Myocyte (in vitro differentiated cells): ENCODE measurements at places on chromosomes 7 and 10. TPM values are rescaled to one million over a fixed set of nuclear protein-coding genes. Genes with fewer than 3 reads are reported as not detected.

Gene PROSER2
- total RNA-seq, result 10.1 and 15.0 TPM in 2 replicates

Gene DNAJC1
- total RNA-seq, result 22.6 and 29.9 TPM in 2 replicates

Gene C10orf62
- total RNA-seq, result 0.62 TPM in 1 of 2 replicates, not detected in the other

Gene ZPBP
- not detected in 2 replicates for total RNA-seq

Gene DPYSL4
- 21.0 and 22.3 TPM in 2 replicates for total RNA-seq

Gene INA
- total RNA-seq, result not detected in 2 replicates

Gene TNS3
- total RNA-seq, result 241 and 322 TPM in 2 replicates

Gene GPR37
- total RNA-seq, result 0.42 and 0.62 TPM in 2 replicates

Gene MKI67
- 0.29 and 3.2 TPM in 2 replicates for total RNA-seq

DNA sequence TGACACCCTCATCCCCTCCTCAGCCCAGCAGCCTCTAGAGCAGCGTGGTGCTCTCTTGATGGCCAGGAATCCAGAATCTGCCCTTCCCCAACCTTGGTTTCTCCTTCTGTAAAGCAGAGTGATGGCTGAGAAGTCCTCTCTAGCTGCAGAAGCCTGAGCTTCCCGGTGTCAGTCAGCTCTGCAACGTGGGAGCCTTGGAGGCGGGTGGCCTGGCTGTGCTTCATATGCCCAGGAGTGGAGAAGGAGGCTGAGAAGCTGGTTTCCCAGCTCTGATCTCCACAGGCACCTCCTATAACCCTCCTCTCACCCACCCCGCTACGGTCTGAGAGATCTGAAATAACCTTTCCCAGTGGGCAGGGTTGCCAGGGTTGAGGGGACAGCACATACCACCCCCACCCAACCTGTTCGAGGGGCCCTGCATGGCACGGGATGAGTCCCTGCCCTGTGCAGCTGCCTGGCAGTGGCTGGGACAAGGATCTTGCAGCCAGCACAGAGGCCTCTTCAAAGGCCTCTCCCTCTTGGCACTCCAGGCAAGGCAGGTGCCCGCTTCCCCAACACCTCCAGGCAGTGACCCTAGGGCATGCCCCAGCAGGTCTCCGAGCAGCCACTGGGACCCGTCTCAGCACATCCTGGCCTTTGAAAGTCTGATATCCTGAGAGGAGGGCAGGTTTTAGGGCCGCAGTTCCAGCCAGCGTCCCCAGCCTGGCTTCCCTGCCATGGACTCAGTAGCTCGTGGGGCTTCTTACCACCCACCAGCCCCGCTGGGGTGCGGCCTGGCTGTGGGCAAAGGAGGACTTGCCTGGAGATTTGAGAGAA lies 18.3 kb upstream of the SLC29A3 start:
- no peak for DNase-seq

DNA sequence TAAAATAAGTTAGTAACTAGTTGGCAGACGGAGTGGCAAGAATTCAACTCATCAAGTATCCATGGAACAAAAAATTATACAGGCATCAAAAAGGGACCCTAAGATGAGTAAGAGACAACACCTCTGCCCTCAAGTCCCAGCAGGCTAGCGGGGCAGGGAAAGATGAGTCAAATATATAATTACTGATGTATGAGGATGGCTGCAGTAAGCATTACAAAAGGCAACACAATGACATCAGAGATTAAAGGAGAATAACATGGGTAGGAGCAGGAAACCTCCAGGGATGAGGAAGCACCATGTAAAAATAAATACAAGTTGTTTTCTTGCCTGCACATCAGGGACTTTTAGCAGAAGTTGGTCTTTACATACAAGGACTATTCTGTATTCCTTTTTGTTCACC lies 49.4 kb downstream of the SCRN1 start:
- DNase-seq, result no peak

- peak; percentile 85 for DNase-seq
Observed at GRCh38 chr10:124671486-124672075, 72.6 kb downstream of the FAM53B start.

- DNase-seq, result no peak
Observed at GRCh38 chr10:21927631-21928353, 75.7 kb downstream of the DNAJC1 start.

DNA sequence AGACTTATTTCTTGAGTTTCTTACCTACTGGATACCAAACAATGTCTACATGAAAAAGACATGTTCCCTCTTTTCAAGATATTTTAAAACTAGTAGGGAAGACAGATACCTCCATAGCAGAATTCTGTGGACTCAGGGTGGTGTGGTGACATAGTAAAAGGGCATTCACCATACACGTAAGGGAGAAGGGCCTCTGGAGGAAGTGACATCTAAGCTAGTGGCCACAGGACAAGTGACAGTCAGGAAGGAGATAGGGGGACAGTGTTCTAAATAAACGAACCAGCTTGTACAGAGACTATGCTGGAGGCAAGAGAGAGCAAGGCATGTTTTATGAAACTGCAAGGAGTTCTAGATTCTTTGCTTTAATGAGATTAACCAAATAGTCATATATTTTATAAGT lies 321.7 kb upstream of the LRGUK start:
- no peak for DNase-seq

GRCh38 chr10:20552382-20552781 lies 344.7 kb downstream of the NEBL start:
- no peak for DNase-seq

DNA sequence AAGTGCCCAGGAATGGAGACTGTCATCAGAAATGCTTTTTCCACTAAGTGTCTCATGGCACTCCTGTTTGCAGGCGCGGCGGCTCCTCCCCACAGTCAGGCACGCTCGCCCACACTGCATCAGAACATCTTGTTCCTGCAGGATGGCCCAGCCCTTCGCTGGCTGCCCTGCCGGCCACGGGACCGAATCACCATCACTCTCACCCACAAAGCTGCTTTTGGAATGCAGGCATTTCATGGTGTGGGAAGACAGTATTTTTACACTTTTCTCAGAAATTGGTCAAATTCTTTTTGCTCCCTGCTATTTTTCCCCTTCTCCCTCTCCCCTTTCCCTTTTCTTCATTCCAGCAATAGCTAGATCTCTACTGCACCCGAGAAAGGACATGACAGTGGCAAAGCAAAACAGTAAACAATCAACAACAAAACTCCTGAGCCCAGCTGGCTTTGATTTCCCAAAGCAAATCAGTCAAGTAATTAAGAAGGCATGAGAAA lies 176.1 kb upstream of the TNS3 start:
- peak; percentile 85 for DNase-seq

- no peak for DNase-seq
Observed at GRCh38 chr10:130263289-130263688, 127.1 kb downstream of the GLRX3 start.

- no peak for DNase-seq
Observed at GRCh38 chr10:109173937-109174336, 749.4 kb downstream of the XPNPEP1 start.

- no peak for DNase-seq
Observed at GRCh38 chr7:36562121-36562520, 162.2 kb downstream of the AOAH start.

DNA sequence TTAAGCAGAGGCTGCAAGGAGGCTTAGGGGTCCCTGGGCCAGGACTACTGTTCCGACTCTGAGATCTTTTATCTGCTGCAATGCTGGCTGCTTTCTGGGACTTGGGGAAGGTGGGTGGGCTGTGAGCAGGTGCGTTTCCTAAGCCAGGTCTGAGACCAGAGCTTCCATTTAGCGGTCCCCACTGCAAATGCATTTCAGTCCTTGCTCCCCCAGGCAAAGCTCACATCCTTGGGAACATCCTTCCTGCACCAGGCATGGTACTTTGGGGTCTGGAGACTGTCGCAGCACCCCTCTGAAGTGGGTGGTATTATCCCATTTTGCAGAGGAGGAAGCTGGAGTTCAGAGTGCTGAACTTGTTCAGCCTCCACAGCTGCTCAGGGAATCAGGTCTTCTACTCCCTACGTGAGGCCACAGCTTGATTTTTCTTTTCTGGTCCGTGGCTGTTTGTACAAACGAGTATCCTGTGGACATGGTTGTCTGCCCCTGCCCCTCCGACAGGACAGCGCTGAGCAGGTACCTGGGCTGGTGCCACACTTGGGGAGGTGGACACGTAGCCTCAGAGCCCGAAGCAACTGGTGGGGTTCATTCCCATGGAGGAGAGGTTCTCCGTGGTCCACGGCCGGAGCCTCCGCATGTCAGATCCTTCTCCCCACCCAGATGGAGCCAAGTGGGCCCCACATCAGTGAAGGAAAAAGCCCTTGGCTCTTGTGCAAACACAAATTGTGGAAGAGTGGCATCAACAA lies 20.0 kb downstream of the ZMIZ1 start:
- DNase-seq, result no peak

DNA sequence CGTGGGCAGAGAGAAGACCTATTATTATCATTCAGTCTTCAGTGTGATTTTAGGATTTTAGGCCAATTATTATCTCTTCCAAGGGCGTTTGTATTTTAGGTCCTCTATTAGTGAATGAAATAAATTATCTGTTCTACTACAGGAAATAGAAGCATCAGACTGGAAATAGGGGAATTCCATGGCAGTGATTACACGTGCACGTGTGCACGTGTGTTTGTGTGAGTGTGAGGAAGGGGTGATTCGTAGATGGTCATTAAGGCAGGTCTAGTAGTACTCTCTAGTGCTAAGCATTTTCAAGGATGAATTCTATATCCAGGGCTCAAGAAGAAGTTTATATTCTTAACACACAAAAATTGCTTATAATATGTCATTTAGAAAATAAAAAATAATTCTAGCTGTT lies 623.2 kb downstream of the GATA3 start:
- DNase-seq, result no peak

DNA sequence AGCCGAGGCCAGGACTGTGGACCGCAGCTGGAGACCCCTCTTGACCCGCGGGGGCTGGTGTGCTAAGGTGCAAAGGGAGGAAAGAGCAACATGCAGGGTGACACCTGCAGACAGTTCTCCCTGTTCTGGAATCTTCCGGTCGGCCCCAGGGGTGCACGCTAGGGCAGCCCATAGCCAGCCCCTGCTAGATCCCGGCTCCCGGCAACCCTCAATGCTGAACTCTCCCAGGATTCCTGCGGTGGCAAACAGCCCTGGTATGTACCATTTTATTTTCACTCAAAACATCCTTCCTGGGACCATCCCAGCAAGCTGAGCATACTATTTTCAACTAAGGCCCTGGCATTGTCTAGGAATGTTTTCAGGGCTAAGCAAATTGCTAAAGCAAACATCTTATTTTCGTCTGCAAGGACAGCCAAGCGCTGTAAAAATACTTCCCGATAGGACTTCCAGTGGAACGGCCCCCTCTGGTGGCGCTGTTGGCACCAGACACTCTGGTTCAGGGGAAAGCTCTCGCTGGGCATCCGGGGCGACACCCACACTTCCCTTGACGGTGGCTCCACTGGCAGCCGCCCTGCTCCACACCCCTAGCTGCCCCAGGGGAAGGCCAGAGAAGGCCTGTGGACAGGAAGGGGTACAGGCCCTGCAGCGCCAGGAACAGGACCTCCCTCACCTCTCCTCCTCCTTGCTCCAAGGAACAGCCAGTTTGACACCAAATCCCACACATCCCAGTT lies 99.4 kb downstream of the CTBP2 start:
- DNase-seq, result peak; percentile 80

DNA sequence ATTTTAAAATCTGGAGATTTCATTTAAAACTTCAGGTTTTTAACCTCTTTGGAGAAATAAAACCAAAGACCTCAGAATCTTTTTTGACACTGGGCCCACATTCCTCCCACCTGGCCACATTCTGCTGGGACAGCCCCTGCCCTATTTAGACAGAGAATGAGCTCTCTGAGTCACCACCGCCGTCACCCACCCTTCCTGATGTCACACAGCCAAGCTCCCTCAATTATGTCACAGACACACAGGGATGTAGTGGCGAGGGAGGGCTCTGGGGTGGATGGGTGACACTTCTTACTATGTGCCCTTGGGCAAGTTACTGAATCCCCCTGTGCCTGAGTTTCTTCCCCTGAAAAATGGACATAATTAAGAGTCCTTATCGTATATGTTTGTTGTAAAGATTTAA lies 162.6 kb downstream of the RAB11FIP2 start:
- no peak for DNase-seq

- no peak for DNase-seq
Observed at GRCh38 chr10:78059906-78060702, 26.4 kb downstream of the RPS24 start.

DNA sequence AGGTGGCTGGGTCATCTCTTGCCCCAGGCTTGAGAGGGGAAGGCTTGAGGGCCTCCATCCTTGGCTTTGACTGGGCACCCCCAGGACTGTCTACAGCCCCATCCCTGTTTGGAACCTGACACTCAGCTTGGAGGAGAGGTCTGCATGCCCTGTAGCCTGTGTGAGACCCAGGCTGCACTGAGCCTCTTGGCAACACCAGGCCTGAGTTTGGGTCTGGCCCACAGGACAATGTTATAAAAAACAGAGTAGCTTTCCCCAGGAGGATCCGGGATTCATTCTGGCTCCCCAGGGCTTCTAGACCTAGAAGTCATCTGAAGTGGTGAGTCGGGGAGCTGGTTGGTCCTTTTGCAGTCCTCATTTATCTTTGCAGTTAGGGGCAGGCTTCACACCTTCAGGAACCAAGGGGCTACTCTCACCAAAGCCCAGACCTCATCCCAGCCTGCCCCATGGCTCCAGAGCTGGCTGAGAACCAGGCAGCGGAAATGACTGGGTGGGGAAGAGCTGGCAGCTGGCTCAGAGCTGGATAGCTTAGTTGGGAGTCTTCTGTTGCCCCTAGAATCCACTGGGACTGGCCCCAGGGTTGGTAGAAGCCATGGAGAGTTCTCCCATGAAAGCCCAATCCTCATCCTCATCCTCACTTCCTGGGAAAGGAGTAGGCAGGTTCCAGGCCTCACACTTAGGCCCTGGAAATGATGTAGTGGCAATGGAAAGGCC lies 68.8 kb downstream of the ADCYAP1R1 start:
- no peak for DNase-seq

- no peak for DNase-seq
Observed at GRCh38 chr7:139844779-139845442, 15.8 kb downstream of the TBXAS1 start.

DNA sequence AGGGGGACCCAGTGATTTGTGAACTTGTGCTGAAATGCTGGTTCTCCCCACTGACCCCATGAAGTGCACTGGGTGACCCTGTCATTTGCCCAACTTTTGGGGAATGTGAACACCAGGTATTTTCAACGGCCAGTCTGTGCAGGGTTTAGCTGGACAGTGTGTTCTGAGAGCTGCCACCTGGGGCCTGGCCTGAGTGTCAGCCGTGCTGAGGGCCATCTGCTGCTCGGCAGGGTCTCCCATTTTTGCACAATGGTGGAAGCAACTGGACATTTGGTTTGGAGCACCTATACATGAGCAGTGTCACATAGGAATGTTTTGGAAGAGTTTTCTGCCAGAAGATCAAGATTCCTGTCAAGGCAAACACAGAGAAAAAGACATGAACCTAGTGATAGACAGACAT lies 5.2 kb downstream of the CHN2 start:
- DNase-seq, result no peak

DNA sequence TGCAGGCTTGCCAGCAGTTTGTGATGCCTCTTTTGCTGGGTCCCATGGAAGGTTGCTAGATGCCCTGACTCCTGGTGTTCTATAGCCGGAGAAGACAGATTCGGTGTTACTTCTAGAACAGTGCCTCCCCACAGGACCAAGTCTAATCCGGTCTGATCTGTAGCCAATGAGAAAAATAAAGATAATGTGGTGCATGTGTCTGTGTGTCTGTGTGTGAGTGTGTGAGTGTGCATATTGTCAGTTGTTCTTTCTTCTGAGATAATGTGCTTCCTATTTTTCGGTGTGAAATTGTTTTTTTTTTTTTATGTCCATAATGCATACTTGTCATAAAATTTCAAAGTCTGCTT lies 29.7 kb upstream of the ZNRF2 start:
- no peak for DNase-seq
